Stimulated activated CD8-positive, alpha-beta memory T cell treated with anti-CD3 and anti-CD28 coated beads, Interleukin-15, amount 100 ng/mL, for 1 hour (primary cell): ENCODE measurements at places on chromosomes 3 and 15.

- no peak for DNase-seq
Measured at GRCh38 chr15:39381517-39381916, 199.4 kb upstream of the THBS1 start.

GRCh38 chr3:143329567-143330211, 210.1 kb downstream of the CHST2 start:
- DNase-seq, result no peak

GRCh38 chr15:70818580-70818979, 35.4 kb downstream of the LARP6 start:
- no peak for DNase-seq

DNA sequence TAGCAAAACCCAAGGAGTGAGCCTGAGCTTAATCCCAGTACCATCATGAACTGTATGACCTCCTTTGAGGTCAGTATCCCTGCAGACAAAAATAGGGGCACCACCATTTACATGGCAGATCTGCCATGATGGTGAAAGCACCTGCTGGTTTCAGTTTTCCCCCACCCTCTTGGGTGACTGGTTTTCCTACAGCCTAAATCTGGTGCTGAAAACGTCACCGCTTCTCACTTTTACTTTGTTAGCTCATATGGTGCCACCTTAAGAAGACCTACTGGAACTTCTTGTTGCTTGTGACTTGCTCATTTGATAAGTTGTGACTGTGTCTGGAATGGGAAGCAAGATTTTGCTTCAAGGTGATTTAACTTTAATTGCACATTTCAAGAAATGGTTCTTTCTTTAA, 5.1 kb downstream of the PPP1R2 start:
- DNase-seq, result no peak

GRCh38 chr3:138019281-138020069, 9.5 kb downstream of the CLDN18 start:
- no peak for DNase-seq

DNA sequence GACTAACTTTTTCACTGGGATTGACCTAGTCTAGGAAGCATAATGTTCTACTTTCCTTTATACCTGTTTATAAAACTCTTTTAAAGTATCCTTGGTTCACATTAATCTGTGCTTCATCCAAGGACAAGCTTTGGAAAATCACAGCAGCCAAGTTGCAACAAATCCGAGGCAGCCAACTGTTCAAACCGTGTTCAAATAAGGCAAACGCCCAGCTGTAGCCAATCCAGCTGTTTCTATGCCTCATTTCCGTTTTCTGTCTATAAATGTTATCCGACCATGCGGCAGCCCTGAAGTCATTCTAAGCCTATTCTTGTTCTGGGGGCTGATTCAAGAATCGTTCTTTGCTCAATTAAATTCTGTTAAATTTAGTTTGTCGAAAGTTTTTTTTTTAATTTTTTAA, 78.3 kb downstream of the FMN1 start:
- DNase-seq, result no peak

GRCh38 chr15:80564056-80564455, 131.1 kb upstream of the ABHD17C start:
- no peak for DNase-seq

GRCh38 chr3:71564361-71564760, 19.2 kb downstream of the FOXP1 start:
- DNase-seq, result no peak

GRCh38 chr3:16316847-16317560, 52.0 kb downstream of the OXNAD1 start:
- DNase-seq, result no peak

DNA sequence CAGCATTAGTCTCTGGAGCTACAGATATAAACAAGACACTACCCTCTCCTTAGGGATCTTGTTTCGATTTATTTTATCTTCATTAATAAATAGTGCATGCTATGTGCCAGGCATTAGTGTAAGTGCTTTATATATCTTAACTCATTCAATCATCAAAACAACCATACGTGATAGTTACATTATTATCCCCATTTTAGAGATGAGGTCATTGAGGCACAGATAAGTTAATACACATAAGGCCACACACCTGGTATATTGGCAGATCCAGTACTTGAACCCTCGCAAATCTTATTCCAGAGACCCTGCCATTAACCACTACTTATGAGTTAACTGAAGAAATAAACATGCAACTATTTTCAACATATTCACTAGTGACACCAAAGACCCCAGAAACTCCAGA, 25.7 kb upstream of the NR2F2 start:
- DNase-seq, result no peak

DNA sequence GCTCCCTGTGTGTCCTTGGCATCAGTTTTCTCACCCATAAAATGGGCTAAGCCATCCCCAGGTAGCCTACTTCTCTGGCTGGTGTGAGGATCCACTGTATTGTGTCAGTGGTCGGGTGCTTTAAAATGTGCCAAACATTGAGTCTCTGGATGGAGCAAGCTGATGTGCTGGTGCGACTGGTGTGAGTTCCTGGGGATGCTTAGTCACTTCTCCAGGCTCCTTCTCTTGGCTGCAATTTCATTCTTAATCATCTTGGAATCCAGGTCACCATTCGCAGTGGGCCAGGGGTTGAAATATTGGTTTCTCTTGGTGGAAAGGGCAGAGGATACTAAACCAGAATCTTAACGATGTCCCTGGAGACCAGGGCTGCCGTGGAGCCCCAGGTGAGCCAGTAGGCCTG, 29.3 kb downstream of the SCN5A start:
- no peak for DNase-seq

- DNase-seq, result no peak
Measured at GRCh38 chr3:116444115-116444747, 1.1 kb downstream of the LSAMP start.

DNA sequence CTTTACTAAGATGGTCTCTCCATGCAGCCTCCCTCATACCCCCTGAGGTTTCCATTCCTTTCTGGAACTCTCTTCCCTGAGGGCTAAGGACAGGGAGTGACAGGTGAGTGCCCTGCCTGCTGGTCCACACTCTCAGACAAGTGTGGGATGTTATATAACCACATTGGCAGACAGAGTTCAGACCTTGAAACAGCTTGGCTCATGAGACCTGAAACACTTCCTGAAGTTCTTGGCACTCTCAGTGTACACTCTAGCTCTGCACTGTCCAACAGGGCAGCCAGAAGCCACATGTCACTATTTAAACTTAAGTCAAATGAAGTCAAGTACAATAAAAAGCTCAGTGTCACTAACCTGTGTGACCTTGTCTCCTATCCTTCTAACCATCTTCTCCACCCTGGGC, 188.5 kb downstream of the ZNF621 start:
- no peak for DNase-seq

DNA sequence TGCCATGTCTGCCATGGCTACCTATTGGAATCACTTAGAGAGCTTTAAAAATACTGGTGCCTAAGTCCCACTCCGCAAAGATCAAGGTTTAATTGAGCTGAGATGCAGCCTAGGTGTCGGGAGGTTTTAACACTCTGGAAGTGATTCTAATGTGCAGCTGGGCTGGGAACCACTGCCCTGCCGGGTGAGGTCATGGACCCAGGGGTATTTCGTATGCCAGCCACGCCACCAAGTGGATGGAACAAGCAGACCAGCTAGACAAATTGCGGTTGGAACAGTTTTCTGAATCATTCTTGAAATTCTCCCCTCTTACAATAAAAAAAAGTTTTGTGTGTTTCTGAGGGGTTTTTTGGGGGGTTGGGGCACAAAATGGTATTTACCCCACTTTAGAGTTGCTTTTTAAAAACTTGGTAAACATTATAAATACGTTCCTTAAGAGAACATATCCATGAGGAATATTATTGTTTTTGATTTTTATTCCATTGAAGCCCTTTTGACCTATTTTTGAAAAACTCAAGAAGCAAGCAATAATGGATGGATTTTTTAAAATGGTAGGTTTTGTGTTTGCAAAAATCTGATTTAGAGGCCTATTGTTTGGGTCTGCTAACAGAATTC, 66.2 kb upstream of the CSTA start:
- no peak for DNase-seq

DNA sequence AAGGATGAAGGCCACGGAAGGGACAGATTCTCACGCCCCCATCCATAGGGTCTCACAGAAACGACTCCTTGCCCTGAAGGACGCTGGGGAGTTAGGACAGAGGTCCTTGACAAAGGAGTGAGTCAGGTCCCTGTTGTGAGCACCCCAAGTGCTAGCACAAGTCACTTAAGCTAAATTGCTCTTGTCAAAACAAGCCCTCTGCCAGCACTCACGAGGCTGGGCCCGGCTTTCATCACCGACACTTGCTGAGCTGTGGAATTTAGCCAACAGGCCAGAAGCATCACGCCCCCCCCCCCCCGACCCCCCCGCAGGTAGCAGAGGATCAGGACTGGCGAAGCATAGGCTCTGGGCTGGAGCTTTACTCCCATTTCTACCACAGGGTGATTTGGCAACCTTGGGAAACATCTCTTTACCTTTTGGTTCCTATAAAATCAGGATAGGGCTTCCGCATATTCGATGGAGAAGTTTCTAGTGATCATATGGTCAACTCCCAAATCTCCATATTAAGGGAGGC, 75.4 kb downstream of the ADCY5 start:
- no peak for DNase-seq

DNA sequence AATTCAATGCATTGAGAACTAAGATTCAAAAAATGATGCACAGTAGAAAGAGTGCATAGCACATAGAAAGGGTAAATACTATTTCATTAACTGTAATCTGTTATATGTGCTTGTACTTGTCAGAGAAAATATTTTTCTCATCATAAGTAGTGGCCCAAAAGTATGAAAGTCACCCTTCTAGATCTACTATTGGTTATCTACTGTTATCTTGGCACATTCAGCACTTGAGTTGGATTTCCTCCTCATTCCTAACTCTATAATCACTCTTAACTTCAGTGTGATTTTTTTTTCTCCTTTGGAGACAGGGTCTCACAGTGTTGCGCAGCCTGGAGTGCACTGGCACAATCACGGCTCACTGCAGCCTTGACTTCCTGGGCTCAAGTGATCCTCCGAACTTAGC, 194.4 kb downstream of the PCCB start:
- DNase-seq, result no peak

DNA sequence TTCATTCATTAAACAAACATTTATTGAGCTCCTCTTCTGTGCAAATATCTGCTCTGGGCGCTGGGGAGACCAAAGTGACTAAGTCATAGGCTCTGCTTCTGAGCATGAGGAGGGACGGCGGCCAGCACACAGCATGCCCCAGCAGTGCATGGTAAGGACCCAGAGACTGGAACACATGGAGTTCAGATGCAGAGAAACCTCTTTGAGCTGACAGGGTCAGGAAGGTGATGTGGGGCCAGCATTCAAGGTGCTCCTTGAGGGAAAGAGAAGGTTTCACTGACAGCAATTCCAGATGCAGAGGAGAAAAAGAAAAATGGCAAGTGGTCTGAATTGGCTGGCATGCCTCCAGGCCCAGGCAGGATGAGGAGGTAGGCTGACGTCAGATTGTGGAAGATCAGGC, 234.5 kb downstream of the UACA start:
- DNase-seq, result no peak

DNA sequence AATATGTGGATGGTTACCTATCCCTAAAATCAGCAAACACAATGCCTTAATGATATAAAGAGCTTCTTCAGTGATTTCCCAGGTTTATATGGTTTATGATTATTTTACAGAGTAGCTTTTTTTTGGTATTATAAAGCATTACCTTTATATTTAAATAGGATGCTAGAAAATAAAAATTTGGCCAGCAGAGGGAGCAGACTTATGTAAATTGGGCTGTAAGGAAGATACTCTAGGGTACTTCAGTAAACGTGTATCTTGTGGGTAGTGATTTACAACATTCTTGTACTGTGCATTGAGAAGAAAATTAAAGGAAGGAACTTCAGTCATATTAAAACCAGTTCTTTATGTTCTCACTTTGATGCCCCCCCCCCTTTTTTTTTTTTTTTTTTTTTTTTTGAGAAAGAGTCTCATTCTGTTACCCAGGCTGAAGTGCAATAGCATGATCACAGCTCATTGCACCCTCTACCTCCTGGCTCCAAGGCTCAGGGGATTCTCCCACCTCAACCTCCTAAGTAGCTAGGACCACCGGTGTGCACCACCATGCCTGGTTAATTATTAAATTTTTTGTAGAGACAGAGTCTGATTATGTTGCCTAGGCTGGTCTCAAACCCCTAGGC, 167.9 kb downstream of the BBX start:
- no peak for DNase-seq

- DNase-seq, result no peak
Measured at GRCh38 chr3:44409640-44410410, 67.6 kb downstream of the ZNF445 start.

DNA sequence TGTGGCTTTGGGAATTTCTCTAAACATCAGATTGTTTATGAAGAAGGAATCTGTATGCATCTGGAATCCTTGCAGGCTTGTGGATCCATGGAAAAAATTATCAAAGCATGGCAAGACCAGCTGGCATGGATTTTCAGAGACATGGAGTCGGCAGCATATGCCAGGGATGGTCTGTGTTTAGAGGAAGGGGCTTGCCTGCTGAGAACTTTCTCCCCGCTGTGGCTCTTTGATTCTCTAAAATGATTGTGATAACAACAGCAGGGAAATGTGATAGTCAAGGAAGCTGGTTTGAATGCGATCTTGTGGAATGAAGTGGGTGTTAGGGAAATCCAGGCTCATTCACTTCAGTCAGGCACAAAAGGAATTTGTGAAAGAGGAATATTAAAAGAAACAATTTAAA, 245.7 kb upstream of the THRB start:
- no peak for DNase-seq

DNA sequence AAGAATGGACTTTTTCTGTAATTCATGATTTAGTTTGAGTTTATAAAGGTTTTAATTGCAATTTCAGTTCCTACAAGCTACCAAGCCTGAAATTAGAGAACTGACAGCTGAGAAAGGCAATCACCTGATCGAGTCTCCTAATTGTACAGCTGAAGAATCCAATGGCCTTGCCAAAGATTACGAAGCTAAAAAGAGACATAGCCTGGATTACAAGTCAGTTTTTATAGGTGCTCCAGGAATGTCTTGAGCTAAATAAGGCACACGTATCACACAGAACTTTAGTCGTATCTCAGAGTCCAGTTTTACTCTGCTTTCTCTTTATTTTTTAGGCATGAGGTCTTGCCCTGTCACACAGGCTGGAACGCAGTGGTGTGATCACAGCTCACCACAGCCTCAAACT, 6.6 kb downstream of the DPH3 start:
- DNase-seq, result no peak

- DNase-seq, result no peak
Measured at GRCh38 chr3:62523672-62524071, 150.3 kb upstream of the FEZF2 start.

- DNase-seq, result no peak
Measured at GRCh38 chr15:98408231-98408630, 240.1 kb upstream of the IGF1R start.

GRCh38 chr3:149828390-149828789, 15.4 kb downstream of the RNF13 start:
- no peak for DNase-seq

DNA sequence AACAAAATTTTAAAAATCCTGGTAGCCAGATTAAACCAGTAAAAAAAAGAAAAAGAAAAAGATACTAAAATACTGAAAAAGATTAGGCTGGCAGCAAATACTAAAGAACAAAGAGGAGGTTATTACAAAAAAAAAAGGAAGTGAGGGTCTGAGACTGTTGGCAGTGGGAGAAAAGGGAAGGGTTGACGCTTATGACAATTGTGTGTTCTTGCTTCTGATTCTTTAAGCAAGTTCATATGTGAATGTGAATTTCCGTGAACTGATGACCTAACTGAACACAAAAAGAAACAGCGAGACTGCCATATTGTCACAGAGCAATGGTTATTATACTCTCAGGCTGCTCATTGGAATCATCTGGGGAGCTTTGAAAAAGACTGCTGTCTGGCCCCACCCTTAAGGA, 56.5 kb downstream of the ATP13A4 start:
- no peak for DNase-seq

- DNase-seq, result no peak
Measured at GRCh38 chr3:32021155-32021554, 39.6 kb downstream of the ZNF860 start.
